ENCODE measurements at places on chromosomes 4 and X. TPM values are rescaled to one million over a fixed set of nuclear protein-coding genes. Genes with fewer than 3 reads are reported as not detected.
A peak's percentile ranks its signal among the peaks of the same experiment; 100 is the strongest.

Gene TBX22
- not detected for total RNA-seq

Gene RS1
- not detected for total RNA-seq

Gene COQ2
- total RNA-seq = 5.3 TPM

GRCh38 chr4:90189946-90190345, 62.8 kb downstream of the CCSER1 start:
- DNase-seq = no peak

DNA sequence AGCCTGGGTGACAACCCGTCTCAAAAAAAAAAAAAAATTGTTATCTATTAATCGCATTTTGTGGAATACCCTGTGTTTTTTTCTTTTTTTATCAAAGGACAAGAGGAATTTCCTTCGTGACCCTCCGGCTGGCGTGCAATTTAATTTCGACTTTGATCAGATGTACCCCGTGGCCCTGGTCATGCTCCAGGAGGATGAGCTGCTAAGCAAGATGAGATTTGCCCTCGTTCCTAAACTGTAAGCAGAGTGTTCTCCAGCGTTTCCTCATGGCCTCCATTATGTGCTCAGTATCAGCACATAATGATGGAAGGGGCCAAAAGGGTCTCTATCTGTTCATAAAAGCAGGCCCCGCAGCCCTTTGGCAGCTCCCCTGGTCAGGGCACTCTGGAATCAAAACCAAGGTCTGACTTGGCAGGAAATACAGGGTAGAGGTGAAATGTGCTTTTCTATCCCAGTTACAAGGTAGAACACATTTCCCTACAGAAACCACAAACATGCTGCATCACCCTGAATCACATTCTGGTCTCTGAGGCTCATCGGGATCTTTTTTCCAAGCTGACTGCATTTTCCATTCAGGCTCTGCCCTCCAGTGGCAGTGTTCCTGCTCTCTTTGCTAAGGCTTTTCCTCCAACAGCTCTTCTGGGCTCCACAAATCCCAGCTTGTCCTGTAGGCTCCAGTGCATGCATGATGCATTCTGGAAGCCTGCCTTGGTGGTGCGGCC, 24.4 kb downstream of the SYAP1 start:
- no peak for DNase-seq

GRCh38 chr4:40140196-40140595, 56.6 kb upstream of the RHOH start:
- DNase-seq = no peak

- no peak for DNase-seq
These were observed 54.4 kb upstream of the HGFAC start for GRCh38 chr4:3387154-3387942.

- no peak for DNase-seq
These were observed 712.9 kb upstream of the LCORL start for GRCh38 chr4:18734405-18734804.

DNA sequence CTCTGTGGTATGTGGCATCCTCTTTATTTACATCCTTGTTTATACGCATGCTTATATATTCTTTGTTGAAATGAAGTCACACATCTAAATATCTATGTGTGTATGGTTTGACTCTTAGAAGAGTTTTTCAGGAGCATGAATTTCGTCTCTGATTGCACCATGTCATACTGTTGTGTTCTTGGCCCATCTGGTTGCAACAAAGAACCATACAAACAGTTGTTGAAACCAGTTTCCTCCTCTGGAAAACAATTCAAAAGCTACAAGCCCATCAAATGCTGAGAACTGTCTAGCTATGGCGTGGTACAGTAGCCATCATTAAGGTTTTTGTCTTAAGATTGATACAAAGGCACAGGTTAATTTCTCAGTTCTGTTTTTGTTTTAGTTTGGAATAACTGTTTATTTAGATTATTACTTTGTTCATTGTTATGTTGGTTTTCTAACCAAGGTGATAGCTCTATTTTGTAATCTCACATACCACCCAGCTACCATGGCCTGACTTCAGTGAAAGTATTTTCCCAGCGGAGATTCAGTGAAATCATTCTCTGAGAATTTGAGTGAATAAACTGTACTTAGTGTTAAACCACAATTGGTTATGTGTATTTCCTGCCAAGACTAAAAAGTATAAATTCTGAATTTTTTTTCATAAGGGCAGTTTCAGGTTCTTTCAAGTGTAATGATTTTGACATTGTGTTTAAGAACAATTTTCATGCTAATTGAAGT, 91.0 kb downstream of the ARHGAP24 start:
- no peak for DNase-seq

Gene CSAG2
- total RNA-seq = not detected

DNA sequence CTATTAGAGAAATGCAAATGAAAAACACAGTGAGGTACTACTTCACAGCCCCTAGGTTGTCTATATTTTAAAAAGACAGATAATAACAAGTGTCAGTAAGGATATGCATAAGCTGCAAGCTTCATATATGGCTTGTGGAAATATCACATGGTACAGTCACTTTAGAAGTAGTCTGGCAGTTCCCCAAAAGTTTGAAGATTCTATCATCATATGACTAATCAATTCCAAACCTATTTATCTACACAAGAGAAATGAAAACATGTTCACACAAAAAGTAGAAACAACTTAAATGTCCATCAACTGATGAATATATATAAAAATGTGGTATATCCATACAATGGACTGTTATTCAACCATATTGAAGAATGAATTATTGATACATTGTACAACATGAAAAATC, 185.8 kb upstream of the STK26 start:
- no peak for DNase-seq

GRCh38 chr4:107349266-107349665, 313.2 kb upstream of the DKK2 start:
- DNase-seq = peak; percentile 19

GRCh38 chr4:148225639-148226038, 216.6 kb downstream of the NR3C2 start:
- no peak for DNase-seq

DNA sequence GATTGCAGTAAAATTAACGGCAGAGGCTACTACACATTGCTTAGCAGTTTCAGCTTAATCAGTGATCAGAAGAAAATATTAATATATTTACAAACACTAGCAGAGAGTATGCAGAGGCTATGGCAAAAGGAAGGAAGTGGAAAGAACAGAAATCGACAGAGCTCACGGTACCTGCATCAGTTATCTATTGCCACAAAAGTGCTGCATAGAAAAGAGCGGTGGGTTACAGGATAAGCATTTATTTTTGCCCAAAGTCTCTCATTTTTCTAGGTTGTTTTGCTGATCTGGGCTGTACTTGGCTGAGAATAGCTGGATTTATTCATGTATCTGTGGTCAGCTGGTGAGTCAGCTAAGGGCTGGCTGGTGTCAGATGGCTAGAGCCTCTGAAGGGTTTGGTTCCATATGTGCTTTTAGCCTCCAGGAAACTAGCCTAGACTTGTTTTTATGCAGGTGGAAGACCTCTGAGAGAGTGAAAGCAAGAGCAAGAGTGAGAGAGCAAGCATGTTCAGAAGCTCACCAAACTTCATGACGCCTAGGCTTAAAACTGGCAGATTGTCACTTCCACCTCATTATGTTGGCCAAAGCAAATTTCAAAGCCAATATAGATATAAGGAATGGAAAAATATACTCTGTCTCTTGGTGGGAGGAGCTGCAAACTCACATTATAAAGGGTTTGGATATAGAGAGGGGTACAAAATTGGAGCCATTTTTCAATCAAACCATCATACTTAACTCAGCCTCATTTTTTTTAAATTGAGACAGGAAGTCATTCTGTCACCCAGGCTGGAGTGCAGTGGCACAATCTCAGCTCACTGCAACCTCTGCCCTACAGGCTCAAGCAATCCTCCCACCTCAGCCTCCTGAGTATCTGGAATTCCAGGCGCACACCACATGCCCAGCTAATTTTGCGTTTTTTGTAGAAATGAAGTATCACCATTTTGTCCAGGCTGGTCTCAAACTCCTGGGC, 153.2 kb upstream of the RPL34 start:
- DNase-seq = peak; percentile 35

Gene GPR50
- total RNA-seq = 0.42 TPM

DNA sequence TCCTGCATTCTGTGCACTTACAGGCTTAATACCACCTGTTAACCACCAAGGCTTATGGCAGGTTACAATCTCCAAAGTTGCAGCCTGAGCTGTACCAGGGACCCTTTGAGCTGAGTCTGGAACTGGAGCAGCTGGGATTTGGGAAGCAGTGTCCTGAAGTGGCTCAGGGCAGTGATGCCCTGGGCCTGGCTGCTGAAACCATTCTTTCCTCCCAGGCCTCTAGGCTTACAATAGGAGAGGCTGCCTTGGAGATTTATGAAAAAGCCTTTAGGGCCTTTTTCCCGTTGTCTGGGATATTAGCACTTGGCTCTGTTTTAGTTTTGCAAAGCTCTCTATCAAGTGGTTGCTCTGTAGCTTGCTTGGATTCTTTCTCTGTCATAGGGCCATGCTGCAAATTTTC, 154.3 kb upstream of the CASK start:
- no peak for DNase-seq

- no peak for DNase-seq
These were observed 37.9 kb upstream of the CBR4 start for GRCh38 chr4:169047956-169048355.

GRCh38 chr4:8817096-8817812, 54.4 kb downstream of the HMX1 start:
- no peak for DNase-seq

GRCh38 chrX:135741192-135741715, 26.7 kb downstream of the CT45A3 start:
- no peak for DNase-seq

DNA sequence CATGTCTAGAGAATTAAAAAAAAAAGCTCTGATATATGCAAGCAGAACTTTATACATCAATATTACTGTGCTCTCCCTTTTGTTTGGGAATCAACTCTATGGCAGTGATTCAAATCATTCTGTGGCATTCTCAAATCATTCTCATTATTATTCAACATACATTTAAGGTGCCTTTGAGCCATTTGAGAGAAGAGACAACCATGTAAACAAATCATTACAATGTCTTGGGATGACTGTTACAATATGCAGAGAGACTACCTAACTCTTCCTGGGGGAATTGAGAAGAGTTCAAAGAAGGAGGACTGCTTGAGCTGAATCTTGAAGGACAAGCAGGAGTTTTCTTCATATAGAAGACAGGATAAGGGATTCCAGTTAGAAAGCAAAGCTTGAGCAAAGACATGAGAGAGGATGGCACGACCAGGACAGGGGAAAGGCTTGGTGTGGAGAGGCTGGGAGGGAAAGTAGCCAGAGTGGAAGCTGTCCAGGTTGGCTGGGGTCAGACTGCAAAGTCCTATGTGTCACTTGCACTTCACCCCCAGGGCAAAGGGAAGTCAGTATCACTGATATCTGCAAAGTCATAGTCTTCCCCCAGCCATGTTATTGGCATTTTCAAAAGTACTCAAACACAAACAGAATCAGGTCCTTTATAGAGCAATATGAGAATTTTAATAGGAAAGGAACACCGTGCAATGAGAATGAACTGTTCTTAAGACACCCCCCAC, 9.0 kb downstream of the SEC24D start:
- DNase-seq = no peak
